ENCODE measurements at places on chromosomes 1 and 21.

DNA sequence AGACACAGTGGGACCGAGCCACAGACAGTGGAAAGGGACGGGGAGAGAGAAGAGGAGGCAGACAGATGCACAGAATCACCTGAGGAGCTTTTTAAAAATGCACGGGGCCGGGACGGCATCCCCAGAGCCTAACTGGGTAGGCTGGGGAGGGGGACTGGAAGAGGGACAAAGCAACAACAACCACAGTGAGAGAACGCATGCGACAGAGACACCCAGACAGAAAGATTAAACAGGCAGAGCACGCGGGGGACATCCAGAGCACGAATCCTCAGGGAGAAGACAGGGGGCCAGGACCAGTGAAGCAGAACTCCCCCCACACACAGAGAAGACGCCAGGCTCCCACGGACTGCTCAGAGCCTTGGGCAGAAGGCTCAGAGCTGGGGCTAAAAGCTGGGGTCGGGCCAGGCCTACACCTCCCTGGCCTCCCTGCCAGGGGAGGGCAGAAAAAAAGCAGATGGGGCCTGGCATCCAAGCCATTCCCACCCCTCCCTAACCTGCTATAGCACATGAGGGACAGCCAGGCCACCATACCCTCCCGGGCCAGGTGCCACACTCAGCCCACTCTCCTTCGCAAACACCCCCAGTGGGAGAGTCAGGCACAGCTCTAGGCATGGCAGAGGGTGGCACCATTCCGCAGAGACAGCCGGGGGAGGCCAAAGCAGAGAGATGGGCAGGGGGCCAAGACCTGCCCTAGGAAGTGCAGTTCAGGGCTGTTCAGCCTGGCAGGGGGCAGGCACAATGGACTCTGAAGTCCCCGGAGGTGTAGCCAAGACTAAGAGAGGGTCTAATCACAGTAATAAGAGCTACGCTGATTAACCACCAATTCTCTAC, 29.8 kb upstream of the COL16A1 start:
- no peak for DNase-seq

- no peak for DNase-seq
Measured at GRCh38 chr1:167429612-167430011, 88.7 kb downstream of the CD247 start.

- no peak for DNase-seq
Measured at GRCh38 chr1:2354511-2355372, 36.6 kb downstream of the MORN1 start.

- DNase-seq = no peak
Measured at GRCh38 chr1:168151935-168152334, 15.2 kb upstream of the GPR161 start.

DNA sequence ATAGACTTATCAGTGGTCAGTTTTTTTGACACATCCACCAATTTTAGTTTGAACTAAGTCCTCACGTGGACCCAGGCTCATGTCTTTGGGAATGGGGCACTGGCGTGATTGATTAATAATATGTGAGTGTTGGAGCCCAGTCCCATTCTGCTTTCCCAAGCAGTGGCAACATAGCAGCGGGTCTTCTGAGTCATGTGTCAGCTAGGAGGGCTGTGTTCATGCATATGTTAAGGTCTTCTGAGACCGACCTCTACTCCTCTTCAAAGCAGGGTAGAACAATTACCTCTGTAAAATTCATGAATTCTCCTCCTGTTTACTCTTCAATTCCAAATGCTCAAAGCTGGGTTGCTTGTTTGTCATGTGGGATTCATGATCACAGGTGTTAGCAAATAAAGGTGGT, 291.3 kb downstream of the CAMTA1 start:
- DNase-seq = no peak

GRCh38 chr1:82165304-82165703, 364.6 kb downstream of the ADGRL2 start:
- DNase-seq = no peak

- DNase-seq = no peak
Measured at GRCh38 chr1:212782422-212783154, 9.0 kb downstream of the NSL1 start.

- no peak for DNase-seq
Measured at GRCh38 chr1:153032073-153032472, 1.1 kb downstream of the SPRR1B start.

DNA sequence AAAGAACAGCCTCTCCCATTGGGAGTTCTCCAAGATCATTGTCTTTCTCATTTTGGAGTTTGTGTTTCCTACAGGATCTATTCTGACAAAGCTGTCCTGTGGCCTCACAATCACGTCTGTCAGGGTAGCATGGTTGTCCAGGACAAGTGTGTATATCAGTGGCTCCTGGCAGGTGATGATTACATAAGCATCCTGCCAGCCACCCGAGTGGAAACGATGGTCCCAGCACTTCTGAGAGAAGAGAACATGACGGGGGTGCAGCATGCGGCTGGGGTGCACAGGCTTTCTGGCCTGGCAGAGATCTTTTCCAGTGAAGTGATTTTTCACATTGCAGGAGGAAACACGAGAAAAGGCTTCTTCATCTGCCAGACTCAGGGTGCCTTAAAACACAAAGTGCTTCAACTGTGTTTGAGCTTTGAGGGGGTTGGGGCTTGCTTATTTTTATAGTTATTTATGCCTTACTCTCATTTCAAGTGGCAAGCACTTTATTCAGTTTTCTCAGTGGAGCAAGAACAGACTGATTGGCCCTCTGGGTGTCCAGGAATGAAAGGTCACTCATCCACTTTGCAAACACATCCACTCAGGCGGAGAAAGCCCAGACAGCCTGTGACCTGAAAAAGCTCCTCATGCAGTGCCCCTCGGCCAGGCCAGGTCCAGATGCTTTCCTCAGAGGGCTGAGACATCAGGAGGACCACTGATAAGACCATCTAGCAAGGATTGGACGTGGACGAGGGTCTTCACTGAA, 186.0 kb downstream of the DUSP10 start:
- no peak for DNase-seq

DNA sequence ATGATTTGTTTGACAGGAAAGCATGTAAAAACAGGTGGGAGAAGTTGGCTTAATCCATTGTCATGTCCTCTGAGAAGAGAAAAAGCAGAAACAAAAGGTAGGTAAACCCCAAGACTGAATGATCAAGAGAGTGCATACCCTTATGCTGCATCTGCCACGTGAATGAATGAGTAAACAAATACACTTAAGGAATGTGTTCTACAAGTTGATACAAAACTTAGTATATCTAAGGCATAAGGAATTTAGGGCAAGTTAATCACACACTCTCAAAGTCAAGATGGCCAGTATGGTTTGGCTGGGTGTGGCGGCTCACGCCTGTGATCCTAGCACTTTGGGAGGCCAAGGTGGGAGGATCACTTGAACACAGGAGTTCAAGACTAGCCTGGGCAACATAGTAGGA, 34.2 kb downstream of the HMCN1 start:
- DNase-seq = no peak

DNA sequence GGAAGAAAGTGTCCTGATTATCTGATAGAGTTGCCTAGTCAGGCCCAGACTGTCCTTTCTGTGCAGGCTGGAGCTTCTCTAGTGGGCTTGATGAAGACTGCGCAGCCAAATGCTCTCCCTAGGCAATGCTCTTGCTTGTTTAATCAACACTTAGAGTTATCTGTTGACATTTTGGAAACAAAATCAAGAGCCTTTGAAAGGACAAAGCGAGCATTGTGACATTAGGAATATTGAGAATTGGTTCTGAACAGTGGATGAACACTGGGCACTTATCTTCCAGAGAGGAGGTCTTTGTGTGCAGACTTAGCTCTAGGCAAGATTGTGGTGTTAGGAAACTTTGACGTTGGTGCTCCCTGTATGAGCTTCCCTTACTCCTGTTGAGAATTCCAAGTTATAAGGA, 94.5 kb downstream of the DNTTIP2 start:
- DNase-seq = no peak

- DNase-seq = no peak
Measured at GRCh38 chr21:43741423-43742096, 22.6 kb downstream of the PDXK start.

GRCh38 chr1:38834221-38834782, 25.3 kb downstream of the RRAGC start:
- DNase-seq = no peak

- DNase-seq = no peak
Measured at GRCh38 chr1:228669242-228669585, 66.1 kb upstream of the RHOU start.

- DNase-seq = no peak
Measured at GRCh38 chr1:65505547-65506300, 85.3 kb downstream of the LEPR start.

DNA sequence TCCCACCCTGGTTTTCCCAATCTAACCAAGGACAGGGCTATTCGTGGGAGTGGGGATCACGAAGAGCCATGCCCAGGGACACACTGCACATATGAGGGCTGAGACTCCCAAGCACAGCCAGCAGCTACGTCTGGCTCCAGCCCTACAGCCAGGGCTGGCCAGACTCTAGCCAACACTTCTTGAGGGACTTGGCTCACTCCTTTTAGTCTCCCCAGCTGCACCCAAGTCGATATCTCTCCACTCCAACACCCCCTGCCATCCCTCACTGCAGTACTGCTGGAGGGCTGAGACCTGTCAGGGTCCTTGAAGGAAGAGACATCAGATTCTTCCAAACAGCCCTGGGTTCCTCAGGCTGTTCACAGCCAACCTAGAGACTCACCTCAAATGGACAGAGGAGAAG, 62.6 kb downstream of the CD46 start:
- DNase-seq = no peak

GRCh38 chr1:200228486-200228885, 181.3 kb downstream of the ZNF281 start:
- no peak for DNase-seq

DNA sequence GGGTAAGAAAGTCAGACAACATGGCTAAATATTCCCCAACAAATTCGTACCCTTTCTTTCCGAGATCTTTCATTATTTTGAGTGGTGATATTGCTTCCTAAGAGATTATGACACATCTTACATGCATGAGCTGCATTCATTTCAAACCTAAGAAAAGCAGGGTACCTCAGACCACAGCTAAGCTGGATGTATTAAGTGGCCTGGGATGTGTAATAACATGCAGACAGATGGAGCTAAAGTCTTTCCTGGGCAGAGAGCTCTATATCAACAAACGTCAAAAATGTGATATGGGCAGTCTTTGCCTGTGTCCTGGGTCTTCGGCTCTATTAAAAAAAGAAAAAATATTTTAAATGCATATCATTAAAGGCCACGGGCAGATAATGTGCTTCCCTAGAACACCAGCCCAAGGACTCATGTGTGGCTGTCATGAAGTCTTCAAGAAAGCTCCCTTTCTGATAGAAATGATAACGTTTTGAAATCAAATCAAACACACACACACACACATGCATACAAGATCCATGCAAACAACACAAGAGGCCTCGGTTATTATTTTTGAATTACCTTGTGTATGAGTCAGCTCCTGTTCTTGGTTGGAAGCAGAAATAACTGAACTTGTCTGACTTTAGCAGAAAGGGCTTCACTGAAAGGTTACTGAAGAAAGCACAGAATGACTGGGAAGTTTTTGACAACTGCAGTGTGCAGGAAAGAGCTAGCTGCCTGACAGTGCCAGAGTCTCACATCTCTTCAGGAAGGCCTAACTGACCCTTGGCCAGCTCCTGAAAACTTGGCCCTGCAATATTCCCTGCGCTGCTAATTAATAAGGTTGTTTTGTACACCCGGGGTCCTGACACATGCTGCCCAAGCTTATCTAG, 231.2 kb downstream of the DSCAM start:
- DNase-seq = no peak

DNA sequence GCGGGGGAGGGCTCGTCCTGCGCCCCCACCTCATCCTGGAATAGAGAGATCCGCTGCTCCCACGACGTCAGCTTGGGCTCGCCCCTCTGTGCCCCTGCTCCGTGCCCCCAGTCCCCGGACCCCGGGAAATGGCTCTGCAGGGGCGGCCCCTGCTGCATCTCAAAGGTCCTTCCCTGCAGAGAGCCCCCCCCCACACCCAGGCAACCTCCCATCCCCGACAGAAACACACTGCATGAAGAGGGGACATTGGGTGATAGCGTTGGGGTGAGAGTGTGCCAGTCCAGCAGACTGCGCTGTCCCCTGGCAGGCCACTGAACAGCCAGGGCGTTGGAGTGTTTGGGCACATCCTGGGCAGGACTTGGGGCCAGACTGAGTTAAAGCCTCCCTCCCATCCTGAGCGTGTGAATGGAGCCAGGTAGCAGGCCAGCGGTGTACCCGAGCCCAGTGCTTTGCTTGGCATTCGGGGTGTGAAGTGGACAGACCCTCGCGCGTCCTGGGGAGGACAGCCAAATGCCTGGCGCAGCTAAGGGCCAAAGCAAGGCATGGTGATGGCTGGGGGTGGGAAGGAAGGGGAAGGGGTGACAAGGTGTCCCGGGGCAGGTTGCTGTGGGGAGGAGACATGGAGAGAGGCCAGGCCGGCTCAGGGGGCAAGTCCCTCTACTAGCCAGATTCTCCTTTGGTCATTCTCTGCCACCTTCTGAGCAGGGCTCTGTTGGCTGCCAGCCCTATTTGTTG, 633 bp upstream of the ETNK2 start:
- no peak for DNase-seq

- DNase-seq = no peak
Measured at GRCh38 chr1:54971317-54971791, 9.1 kb upstream of the TMEM61 start.

DNA sequence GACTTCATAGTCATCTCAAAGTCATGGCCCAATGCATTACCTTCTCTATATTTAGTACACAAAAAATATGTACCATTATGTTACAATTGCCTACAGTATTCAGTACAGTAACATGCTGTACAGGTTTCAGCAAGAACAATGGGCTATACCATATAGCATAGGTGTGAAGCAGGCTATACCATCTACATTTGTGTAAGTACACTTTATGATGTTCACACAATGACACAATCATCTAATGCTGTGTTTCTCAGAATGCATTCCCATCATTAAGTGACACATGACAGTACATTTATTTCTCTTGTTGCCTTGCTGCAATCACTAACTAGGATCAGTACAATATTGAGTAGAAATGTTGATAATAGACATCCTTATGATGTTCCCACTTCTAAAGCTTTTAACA, 46.5 kb upstream of the NFIA start:
- DNase-seq = no peak

- no peak for DNase-seq
Measured at GRCh38 chr1:221832617-221833016, 90.7 kb upstream of the DUSP10 start.

GRCh38 chr1:26191739-26192138, 1.3 kb downstream of the CATSPER4 start:
- DNase-seq = no peak
